GM23338 (cell line): ENCODE measurements at places on chromosomes 1 and 21. TPM values are rescaled to one million over a fixed set of nuclear protein-coding genes. Genes with fewer than 3 reads are reported as not detected.

- DNase-seq, result peak; percentile 15
- H3K27ac ChIP-seq, result no peak overlapping the region
- peaks cover 31% of the 10 kb centered on the region for H3K27me3 ChIP-seq
- H3K36me3 ChIP-seq, result no peaks in the 10 kb centered on the region
- no peak overlapping the region for H3K4me3 ChIP-seq
These were observed 2.4 kb downstream of the DNAJC6 start for GRCh38 chr1:65311760-65312159.

DNA sequence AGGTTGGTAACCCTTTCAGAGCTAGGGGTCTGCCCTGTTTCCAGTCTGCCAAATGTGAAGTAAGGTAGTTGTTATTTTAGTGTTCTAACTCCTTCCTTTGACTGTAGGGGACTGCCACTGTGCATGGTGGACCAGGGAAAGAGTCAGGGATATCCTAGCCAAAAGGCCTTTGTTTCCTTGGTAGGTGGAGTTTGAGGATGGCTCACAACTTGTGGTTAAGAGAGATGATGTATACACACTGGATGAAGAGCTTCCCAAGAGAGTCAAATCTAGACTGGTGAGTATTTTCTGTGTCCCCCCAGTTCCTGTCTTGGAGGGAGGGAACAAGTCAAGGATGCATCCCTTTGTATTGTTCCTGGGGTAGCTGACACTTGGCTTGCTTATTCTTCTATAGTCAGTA lies 3.5 kb upstream of the ST3GAL3 start:
- peaks cover 60% of the 10 kb centered on the region for H3K36me3 ChIP-seq
- DNase-seq, result no peak
- no peaks in the 10 kb centered on the region for H3K27me3 ChIP-seq
- no peak overlapping the region for H3K4me3 ChIP-seq

DNA sequence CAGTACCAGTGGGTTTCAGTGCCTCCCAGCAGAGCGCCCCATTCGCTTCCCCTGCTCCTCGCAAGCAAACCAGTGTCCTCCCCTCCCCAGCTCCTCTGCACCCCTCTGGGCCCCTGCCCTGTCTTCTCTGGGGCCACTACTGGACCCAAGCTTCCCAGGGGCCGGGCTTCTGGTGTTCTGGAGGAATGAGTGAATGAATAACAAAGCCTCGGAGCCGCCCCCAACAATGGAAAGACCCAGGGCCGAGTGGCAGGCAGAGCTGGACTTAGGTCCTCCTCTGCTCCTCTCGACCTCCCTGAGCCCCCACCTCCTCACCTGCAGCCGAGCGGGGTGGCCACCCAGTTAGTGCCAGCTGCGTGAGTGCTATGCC lies 37.6 kb downstream of the MATN1 start:
- DNase-seq, result peak; percentile 71
- H3K36me3 ChIP-seq, result no peaks in the 10 kb centered on the region
- H3K4me3 ChIP-seq, result peak overlapping the region; percentile 66

- H3K36me3 ChIP-seq, result no peaks in the 10 kb centered on the region
- H3K27me3 ChIP-seq, result peaks cover 95% of the 10 kb centered on the region
- H3K4me3 ChIP-seq, result no peak overlapping the region
- H3K27ac ChIP-seq, result no peak overlapping the region
- no peaks in the 10 kb centered on the region for H3K4me1 ChIP-seq
These were observed 18.3 kb upstream of the PPIE start for GRCh38 chr1:39720094-39720999.

DNA sequence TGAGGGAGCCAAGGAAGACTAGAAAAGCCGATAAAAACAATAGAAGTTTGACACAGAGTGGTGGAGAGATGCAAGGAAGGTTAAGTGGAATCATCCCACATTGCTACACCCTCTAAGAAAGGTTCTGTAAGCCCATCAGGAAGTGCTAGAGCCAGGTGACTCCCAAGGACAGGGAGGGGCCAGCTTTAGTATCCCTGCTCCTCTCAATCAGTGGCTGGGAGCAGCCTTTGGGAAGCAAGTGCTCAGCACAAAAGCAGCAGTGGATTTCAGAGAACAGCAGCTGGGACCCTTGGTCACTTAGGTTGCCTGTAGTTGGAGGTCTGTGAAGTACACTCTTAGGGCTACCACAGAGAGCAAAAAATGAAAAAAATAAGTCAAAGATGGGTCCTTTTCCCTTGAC lies 42.5 kb downstream of the NME7 start:
- DNase-seq, result peak; percentile 84
- H3K4me1 ChIP-seq, result peaks cover 24% of the 10 kb centered on the region

- no peak overlapping the region for H3K27ac ChIP-seq
- no peak overlapping the region for H3K4me3 ChIP-seq
- no peaks in the 10 kb centered on the region for H3K4me1 ChIP-seq
- H3K27me3 ChIP-seq, result no peaks in the 10 kb centered on the region
- no peaks in the 10 kb centered on the region for H3K36me3 ChIP-seq
- DNase-seq, result no peak
These were observed 252.5 kb upstream of the C1orf105 start for GRCh38 chr1:172167796-172168596.

DNA sequence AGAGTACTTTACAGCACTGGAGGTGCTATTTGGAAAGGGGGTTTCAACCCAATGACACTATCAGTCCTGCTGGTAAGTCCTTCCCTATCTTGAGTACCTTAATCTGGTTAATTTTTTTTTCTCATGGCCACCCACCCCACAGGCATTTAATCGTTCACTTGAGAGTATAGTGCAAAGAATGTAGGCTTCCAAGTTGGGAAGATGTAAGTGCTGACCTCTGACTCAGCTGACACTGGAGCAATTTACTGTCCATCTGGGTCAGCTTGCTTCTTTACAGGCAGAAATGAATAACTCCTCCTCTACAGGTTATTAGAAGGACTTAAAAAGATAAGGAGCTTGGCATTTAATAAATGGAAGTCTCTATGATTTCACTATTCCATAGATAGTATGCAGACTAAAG lies 89.6 kb downstream of the AK5 start:
- no peak overlapping the region for H3K27ac ChIP-seq
- no peak for DNase-seq
- no peaks in the 10 kb centered on the region for H3K36me3 ChIP-seq
- H3K27me3 ChIP-seq, result no peaks in the 10 kb centered on the region
- no peaks in the 10 kb centered on the region for H3K4me1 ChIP-seq
- no peak overlapping the region for H3K4me3 ChIP-seq

DNA sequence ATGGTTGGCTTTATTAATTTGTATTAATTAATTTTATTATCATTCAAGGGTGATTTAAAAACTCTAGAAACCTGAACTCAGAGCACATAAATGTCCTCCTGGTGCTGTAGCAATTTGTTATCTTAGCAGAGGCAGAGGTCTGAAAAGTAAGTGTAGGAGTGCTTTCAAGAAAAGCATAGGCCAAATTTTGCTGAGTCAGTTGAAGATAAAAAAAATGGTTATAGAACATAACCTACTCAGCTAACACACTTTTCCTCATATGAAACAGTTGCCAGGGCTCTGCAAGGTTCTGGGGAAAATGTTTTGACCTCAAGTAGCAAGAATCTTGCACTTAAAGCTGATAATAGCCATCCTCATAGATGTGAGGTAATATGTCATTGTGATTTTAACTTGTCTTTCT lies 53.5 kb upstream of the CHODL start:
- no peak overlapping the region for H3K4me3 ChIP-seq
- no peaks in the 10 kb centered on the region for H3K4me1 ChIP-seq
- no peak for DNase-seq
- no peaks in the 10 kb centered on the region for H3K36me3 ChIP-seq

DNA sequence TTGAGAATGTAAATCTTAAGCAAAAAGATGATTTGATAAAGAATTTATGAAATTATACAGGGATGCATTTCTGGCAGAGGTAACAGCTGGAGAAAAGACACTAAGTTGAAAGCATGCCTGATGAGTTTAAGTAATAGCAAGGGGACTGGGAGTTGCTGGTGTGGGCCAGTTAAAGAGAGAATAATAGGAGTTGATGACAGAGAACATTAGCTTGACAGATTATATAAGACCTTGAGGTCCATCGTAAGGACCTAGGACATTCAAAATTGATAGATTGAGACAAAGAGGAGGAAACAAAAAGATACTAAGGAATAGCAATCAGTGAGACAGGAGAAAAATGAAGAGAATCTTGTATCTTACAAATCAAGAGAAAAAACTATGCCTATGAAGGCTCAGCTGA lies 84.7 kb upstream of the TMPRSS15 start:
- H3K4me3 ChIP-seq, result no peak overlapping the region
- no peak for DNase-seq
- no peak overlapping the region for H3K27ac ChIP-seq
- H3K4me1 ChIP-seq, result no peaks in the 10 kb centered on the region
- H3K27me3 ChIP-seq, result no peaks in the 10 kb centered on the region
- H3K36me3 ChIP-seq, result no peaks in the 10 kb centered on the region

DNA sequence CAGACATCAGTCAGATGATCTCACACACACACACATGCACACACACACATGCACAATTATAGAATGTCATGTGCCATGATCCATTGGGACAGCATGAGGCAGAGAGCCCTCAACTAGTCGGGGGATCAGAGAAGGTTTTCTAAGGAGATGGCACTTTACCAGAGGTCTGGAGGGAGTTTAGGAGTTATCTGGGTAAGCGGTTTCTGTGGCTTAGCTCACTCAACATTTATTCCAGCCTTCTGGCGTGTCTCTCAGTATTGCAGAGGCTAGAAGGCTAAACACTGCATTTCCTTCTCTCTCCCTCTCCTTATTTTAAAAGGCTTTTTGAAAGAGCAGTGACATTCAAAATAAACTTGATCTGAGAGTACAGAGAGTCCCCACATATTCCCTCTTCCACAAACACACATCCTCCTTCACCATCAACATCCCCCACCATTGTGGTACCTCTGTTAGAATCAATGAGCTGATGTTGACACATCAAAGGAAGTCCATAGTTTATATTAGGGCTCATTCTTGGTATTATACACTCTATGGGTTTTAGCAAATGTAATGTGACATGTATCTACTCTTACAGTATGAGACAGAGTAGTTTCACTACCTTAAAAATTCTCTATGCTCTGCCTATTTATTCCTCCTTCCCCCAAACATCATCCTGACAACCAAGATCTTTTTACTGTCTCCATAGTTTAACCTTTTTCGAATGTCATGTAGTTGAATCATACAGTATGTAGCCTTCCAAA lies 9.0 kb upstream of the PLA2G2A start:
- no peak for DNase-seq
- peaks cover 52% of the 10 kb centered on the region for H3K4me1 ChIP-seq
- no peak overlapping the region for H3K27ac ChIP-seq
- H3K4me3 ChIP-seq, result no peak overlapping the region
- no peaks in the 10 kb centered on the region for H3K27me3 ChIP-seq
- H3K36me3 ChIP-seq, result no peaks in the 10 kb centered on the region

Gene RAD54L
- 32.5 and 48.1 TPM in 2 replicates for total RNA-seq

Gene RAVER2
- 24.6 and 27.0 TPM in 2 replicates for total RNA-seq

Gene DNASE2B
- total RNA-seq, result not detected in 2 replicates

Gene TSPAN2
- 11.8 and 15.0 TPM in 2 replicates for total RNA-seq

Gene PRMT6
- total RNA-seq, result 46.6 and 51.0 TPM in 2 replicates

Gene GUCA2A
- not detected in 2 replicates for total RNA-seq

Gene RAB25
- total RNA-seq, result 21.3 and 30.0 TPM in 2 replicates

Gene KDF1
- total RNA-seq, result 18.0 and 21.1 TPM in 2 replicates
